Lower leg skin (tissue), 4 donors: ENCODE measurements at places on chromosomes 4 and X.

- no peak for DNase-seq
Observed at GRCh38 chr4:124330045-124330444, 382.5 kb downstream of the ANKRD50 start.

DNA sequence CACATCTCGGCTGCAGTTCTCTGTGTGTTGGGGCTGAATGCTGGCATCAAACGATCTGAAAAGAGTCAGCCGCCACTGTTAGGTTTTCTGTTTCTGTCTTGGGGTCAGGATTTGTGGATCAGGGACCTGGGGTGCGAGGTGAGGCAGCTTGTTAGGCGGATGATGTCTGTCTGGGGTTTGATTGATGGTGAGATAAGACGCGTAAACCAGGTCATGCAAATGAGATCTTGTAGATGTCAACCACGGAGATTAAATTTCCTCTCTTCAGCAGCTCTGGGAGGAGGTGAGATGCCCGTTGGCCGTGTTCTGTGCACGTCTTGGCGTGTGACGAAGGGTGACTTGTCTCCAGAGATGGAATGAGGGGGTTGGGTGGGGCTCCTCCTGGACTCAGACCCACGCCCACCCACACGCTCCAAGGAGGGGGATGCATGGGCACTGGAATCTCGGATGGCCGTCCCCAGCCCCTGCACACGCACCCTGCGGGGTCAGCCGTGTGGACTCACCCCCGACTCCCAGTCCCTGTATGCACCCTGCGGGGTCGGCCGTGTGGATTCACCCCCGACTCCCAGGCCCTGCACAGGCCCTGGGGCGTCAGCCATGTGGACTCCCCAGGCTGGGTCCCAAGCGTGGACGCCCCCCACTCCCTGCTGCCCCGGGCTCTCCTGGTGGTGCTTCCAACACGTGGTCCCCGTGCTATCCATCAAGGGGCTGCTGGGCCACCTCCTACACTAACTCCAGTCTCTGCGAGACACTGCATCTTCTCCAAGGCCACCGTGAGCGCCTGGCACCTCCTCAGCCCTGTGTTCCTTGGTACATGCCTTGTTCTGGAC, 16.0 kb upstream of the UVSSA start:
- DNase-seq = no peak

DNA sequence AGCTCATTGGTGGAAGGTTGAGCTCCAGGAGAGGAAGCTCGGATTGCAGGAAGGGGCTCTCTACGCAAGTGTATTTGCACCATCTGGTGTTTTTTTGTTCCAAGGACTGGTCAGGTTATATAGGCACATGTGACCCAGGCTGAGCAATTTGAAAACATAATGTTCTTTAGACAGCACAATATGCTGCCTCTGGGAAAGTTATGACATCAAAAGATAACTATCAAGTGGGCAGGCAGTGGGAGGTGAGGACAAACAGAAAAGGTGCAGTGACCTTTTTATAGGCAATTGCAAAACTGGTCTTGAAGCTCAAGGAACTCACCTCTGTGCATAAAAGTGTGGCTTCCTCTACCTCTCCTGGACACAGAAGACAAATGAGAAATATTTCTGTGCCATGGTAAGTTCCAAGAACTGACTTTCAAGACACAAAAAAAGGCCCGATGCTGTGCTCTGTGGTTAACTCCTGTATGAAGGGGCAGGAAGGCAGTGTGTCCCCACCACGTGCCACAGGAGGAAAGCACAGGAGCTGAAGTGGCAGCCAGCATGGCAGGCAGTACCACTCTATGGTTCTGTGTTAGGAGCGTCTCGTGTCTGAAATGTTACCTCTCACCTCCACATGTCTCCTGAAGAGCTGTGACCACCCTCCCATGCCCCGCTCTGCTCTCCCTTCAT, 128.6 kb downstream of the SHROOM3 start:
- DNase-seq = no peak

- no peak for DNase-seq
Observed at GRCh38 chrX:48854898-48855297, 19.5 kb upstream of the PCSK1N start.

- no peak for DNase-seq
Observed at GRCh38 chrX:105307762-105308161, 87.3 kb upstream of the TEX13A start.

DNA sequence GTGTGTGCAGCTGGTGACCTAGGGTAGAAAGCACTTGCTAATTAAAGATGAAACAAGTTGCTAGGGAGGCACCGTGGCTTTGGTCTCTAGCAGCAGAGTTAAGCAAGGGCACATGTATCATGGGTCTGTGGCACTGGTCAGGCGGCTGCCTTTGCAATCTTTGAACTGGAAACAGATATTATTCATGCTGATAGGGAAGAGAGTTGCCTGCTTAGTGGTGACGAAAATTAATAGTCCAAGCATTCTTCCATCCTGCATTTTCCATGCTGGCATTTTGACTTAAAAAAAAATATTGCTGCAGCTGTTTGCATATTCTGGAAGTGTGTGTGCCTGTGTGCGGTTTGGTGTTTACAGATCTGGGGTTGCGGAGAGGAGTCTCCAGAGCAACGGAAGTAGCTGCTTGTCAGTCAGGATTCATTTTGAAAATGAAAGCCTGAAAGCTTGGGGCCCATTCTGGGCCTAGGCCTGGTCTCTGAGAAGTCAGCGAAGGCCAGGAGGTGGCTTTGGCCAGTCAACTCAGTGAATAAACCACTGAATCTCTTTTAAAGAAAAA, 2.3 kb upstream of the SOWAHD start:
- DNase-seq = no peak

GRCh38 chr4:186260117-186260503, 5.9 kb upstream of the F11 start:
- DNase-seq = no peak

- no peak for DNase-seq
Observed at GRCh38 chr4:43587758-43588157, 695.2 kb downstream of the GRXCR1 start.

- DNase-seq = no peak
Observed at GRCh38 chr4:38621831-38622230, 42.2 kb upstream of the KLF3 start.

DNA sequence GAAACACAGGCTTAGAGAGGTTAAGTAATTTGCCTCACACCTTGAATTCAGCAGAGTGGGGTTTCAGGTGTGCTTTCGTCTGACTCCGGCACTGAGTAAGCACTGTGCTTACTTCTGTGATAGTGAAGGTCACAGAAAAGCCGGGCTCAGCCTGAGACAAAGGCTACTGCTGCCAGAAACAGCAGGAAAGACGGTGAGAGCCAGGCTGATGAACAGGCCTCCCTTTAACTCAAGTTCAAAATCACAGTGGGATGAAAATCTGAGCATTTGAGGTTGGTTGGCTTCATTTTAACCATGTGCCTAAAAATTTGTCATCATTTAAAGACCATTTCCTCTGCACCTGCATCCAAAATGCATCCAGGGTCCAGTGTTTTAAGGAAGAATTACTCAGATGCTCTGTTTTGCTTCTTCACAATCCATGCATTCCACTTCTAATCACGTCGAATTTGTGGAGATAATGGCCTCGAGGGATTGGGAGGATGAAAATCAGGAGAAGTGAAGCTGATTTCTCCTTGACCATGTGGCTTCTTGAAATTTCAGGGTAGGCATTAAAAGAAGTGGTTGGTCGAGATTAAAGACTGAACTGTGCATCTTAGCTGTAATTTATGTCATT, 121.2 kb upstream of the LNX1 start:
- DNase-seq = no peak

- DNase-seq = no peak
Observed at GRCh38 chr4:37762991-37763368, 63.5 kb upstream of the PGM2 start.

DNA sequence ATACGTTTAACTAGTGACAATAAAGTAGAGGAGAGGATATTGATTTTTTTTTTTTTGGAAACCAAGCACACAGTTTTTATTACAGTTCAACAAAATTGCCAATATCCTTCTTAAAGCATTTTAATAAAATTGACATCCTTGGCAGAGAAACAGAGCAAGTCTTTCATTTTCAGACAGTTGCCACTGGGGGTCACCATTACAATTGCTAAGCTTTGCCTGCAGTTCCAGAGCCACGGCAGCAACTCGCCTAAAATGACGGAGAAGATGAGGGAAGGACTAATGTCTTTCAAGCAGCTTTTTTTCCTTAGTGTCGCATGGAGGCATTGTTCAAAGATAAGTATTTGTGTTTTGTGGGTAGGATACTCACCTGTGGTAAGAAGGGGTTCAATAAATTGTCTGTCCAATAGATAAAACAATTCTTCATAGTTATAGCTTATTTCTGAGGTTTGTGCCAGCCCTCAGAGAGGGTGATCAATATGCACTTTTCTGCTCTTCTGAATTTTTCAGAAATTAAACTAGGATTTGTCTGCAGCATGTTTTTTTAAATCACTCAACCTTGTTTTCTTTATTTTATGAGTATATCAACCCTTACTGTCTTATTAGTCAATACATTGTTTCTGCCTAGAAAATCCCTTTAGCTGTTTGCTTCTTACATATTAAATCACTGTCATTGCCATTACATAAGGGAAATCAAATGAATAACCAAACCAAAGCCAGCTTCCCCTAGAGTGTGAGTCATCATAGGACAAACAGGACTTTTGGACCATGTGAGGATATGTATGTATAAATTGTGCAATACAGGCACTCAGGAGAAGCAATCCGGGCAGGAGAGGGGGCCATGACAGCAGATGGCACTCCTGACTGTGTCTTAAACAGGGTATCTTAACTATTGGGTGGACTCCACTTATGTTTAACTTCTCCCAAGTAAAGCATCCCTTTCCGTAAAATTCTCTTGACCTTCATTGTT, 508.1 kb upstream of the ARX start:
- no peak for DNase-seq

- DNase-seq = no peak
Observed at GRCh38 chr4:127631420-127631819, 1.3 kb upstream of the INTU start.

DNA sequence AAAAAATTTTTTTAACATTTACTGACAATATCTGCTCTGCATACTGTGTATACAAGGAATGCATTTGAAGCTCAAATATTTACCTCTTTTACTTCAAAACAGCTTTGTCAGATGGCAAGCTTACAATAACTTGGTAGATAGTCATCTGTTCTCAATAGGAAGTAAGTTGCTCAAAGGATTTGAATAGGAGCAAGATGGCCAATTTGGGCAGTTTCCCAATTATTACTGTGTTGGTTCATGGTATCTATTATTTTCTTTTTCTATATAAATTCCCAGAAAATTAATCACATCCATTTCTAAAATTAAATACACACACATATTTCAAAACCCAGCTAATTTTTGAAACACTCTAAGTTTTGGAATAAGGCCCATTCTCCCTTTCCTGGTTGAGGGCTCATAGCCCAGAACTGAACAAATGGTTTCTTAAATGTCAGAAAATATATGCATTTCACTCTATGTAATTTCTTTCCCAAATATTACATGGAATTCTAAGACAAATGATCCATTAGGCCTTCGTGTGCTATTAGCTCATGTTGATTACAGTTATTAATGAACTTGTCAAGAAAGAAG, 60.2 kb upstream of the BLTP1 start:
- no peak for DNase-seq

- DNase-seq = no peak
Observed at GRCh38 chr4:39889226-39889625, 88.5 kb downstream of the PDS5A start.

DNA sequence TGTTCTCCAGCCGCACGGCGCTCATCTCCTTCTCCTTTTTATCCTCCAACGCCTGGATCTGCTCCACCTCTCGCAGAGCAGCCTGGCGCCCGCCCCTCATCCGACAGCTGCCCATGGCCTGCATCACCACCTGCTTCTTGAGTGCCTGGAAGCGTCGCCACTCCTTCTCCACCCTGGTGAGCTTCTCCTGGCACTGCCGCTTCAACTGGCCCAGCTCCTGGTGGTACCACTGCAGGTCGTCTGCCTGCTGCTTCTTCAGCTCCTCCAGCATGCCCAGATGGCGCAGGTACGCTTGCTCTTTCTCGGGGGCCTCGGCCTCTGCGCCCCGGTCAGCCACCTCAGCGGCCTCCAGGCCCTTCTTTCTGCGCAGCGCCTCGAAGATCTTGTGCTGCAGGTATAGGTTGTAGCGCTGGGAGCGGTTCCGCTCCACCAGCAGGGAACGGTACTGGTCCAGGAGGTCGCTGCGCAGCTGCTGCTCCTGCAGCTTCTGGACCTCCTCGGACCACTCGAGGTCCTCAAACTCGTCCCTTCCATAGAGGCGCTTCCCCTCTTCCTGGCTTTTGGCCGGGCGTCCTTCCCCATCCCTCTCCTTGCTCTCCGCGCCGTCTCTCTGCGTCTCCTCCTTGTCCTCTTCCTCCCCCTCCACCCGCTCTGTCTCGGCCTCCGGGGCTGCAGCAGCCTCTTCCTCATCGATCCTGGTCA, 1.2 kb upstream of the TADA2B start:
- peak; percentile 51 for DNase-seq

DNA sequence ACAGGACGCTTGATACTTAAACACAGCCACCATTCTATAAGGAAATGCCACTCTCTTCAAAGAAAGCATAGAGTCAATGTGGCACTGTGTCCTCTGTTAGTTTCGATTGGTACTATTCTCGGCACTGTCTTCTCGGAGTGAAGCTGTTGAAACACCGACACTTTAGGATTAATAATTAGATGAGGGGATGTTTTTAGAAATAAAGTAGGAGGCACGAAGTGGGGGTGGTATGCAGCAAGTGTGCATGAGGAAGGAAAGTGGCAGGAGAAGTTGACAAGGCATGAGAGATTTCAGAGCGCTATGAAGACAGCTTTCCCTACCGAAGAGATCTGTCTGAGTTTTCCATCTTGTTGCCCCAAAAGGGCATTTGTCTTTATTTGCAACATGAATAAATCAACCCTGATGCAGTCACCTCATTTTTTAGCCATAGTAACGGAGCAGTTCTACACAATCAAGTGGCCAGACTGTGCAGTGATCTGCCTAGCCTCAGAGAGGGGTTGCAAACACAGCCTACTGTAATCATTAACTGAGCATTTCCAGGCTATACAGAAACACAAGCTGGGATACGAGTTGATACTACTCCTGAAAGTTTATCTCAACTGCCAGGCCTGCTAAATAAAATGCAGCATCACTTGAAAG, 8.3 kb downstream of the GPRIN3 start:
- no peak for DNase-seq

DNA sequence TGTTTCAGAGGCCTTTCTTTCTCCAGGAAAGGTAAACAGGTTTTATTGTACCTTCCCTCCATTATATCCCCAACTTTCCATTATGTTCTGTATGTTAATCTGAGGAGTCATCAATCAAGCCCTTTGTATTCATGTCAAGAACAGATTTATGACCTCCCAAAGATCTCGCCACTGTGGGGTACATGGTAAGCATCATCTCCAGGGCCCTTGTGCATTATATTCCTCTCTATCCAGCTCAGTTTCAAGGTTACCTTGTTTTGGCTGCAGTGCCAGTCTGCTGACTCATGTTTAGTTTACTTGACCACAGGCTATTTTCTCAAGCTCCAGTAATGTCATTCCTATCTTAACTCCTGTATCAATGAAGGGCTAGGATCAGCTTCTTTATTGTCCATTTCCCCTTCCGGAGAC, 125.1 kb upstream of the FRMPD4 start:
- no peak for DNase-seq

DNA sequence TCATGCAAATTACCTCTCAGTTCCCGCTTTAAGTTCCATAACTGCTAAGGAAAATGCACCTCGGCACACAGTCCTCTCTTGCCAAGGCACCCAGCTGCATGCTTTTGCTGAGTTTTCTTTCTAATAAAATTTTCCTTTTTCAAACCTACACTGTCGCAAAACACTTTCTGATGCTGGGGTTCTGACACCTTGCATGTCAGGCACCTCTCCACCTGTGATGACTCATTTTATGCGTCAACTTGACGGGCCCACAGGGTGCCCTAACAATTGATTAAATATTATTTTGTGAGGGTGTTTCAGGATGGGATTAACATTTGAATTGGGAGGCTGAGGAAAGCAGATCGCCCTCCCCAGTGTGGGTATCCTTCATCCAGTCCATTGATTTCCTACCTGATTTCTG, 291.0 kb upstream of the STS start:
- DNase-seq = no peak
